HL-60 (cell line): ENCODE measurements at places on chromosomes 2 and 18.

GRCh38 chr2:160139350-160139749, 60.7 kb downstream of the ITGB6 start:
- DNase-seq: no peak

GRCh38 chr18:43777636-43778304, 500.5 kb upstream of the SYT4 start:
- no peak for DNase-seq

- no peak for DNase-seq
These were observed 83.2 kb upstream of the FRZB start for GRCh38 chr2:182949572-182950189.

- no peak for DNase-seq
These were observed 10.1 kb downstream of the RPL31 start for GRCh38 chr2:101012054-101012705.

- peak; percentile 29 for DNase-seq
These were observed 258.5 kb downstream of the TWIST2 start for GRCh38 chr2:239106314-239106908.

- no peak for DNase-seq
These were observed 114.5 kb upstream of the ALPP start for GRCh38 chr2:232264081-232264480.

GRCh38 chr2:170806548-170806947, 10.1 kb upstream of the GAD1 start:
- DNase-seq: no peak

- no peak for DNase-seq
These were observed 359.6 kb downstream of the NRXN1 start for GRCh38 chr2:50672282-50672681.

GRCh38 chr2:2941205-2941604, 436.4 kb downstream of the EIPR1 start:
- no peak for DNase-seq

GRCh38 chr18:75362435-75362834, 65.1 kb downstream of the SMIM21 start:
- no peak for DNase-seq

DNA sequence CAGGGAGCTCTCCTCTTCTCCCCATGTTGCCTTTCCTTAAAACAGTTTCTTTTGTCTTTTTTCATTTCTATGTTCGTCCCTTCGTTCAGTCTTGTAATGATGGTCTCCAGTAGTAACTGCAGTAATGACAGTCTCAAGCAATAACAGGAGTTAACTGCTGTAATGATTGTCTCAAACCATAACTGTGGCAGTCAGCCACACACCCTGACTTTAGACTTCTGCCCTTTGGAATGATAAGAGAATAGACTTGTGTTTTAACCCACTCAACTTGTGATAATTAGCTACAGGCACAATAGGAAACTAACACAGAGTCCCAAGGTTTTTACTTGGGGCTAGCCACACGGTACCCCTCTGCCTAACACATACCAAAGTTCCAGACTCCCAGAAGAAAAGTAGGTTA, 12.1 kb downstream of the TMEM131 start:
- DNase-seq: no peak

- no peak for DNase-seq
These were observed 84.2 kb downstream of the NCKAP5 start for GRCh38 chr2:133484106-133484505.

DNA sequence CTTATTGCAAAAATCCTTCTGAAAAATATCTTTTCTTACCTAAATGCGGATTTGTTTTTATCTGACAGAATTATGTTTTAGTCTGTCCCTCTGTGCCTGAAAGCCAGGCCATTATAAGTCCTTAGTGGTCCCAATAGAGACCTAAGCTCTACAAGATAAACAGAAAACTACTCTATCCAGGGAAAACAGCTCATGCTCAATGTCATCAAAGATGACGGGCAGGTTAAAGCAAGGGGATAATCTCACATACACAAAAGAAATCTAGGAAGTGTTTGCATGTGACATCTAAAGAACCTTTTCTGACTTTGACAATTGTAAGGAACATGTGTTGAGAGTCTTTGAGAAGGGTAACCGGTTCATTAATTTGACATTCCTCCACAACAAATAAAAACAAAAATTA, 741.1 kb upstream of the ID2 start:
- no peak for DNase-seq

GRCh38 chr2:24935145-24935544, 15.1 kb upstream of the ADCY3 start:
- DNase-seq: no peak

DNA sequence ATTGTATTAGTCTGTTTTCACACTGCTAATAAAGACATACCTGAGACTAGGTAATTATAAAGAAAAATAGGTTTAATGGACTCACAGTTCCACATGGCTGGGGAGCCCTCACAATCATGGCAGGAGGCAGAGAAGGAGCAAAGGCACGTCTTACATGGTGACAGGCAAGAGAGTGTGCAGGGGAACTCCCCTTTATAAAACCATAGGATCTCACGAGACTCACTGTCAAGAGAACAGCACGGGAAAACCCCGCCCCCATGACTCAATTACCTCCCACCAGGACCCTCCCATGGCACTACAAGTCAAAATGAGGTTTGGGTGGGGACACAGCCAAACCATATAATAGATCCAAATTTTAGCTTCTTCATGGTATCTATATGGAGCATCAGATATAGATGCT, 69.6 kb upstream of the TMEM87B start:
- no peak for DNase-seq

DNA sequence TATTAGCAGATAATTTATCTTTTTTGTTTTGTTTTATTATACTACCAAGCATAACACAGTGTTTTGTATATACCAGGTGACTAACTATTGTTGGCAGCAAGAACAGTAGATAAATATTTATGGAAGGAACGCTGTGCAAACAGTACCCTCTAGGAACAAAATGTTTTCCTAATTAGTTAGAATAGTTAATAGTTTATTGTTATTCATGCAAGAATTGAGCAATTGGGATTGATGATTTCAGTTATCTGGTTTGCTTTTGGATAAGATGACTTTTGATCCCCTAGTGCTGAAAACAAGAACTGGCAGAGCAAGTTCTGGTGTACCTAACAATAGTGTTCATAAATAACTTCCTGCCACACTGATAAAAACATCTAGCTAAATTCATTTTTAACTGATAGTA, 323.3 kb downstream of the TGIF1 start:
- DNase-seq: no peak

DNA sequence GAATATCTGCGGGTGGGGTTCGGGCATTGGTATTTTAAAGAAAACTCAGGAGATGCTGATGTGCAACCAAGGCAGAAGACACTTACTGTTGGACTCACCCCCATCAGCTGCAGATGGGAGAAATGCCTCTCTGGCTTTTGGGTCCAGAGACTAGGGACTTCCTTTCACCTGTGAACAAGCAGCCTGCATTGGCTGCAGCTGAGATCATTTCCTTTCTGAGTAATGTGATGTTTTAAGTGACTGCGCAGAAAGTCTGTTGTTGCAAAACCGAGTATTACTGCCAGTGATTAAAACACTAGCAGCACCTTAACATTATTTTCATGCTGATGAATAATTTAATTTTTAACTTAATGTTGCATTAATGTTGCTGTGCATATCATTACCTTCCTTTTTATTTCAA, 143.0 kb downstream of the TSN start:
- no peak for DNase-seq

GRCh38 chr2:15170070-15170775, 390.9 kb downstream of the NBAS start:
- no peak for DNase-seq

GRCh38 chr2:100655936-100656534, 93.2 kb downstream of the PDCL3 start:
- no peak for DNase-seq

GRCh38 chr18:2997429-2997828, 15.5 kb downstream of the LPIN2 start:
- no peak for DNase-seq

GRCh38 chr2:33482518-33482917, 6.1 kb downstream of the RASGRP3 start:
- no peak for DNase-seq

DNA sequence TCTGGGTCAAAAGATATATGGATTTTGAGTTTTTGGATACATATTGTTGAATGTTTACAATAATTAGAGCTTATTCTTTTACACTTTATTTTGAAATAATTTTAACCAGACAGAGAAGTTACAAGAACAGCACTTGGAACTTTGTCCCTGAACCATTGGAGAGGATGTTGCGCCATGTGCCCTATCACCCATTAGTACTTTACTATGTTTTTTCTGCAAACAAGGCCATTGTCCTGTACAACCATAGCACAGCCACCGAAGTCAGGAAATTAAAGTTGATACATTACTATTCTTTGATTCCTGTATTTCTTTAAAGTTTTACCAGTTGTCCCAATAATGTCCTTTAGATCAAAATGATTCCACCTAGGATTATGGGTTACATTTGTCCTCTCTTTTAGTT, 188.8 kb downstream of the ACKR3 start:
- no peak for DNase-seq

GRCh38 chr2:31383471-31384153, 30.9 kb downstream of the XDH start:
- DNase-seq: no peak

DNA sequence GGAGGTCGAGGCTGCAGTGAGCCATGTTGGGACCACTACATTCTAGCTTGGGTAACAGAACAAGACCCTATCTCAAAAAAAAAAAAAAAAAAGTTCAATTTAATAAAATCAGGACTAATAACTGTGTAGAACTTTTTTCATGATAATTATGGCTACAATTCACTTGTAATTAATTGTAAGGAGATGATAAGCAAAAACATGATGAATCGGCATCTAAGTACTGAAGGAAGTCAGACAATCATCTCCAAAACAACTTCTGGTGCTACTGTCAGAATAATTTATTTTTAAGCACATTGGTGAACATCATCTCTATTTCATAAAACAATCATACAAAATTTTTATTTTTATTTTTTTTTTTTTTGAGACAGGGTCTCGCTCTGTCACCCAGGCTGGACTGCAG, 9.7 kb upstream of the MTHFD2 start:
- no peak for DNase-seq

DNA sequence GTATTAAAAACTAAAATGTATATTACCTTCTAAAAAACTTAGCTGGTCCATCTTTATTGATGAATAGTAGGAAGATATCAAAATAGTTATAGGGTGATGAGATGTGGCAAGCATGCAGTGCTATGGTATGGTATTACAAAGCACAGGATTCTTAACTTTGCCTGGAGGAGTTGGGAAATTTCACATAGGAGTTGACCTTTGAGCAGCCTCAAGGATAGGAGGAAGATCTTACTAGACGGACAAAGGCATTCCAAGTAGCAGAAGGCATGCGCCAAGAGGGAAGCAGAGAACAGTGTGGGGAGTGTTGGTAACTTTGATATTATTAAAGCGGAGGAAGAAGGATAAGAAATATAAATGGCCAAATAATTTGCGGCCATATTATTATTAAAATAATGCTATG, 60.0 kb downstream of the TTC21B start:
- DNase-seq: no peak

DNA sequence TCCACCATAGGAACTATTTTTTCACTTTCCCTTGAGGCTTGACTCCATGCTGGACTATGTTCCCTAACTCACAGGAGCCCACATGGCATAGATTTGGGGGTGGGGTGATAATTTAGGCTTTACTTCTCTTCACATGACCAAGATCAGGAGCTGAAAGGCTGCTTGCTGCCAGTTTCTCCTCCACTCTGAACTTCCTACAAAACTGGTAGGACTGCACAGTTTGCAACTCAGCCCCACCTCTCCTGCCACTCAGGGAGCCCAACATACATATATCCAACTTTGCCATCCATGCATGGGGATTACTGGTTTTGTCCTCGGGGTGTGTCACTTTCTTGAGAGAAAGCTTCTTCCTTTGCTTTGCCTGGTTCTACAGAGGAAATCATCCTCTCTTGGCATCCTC, 14.2 kb downstream of the INO80D start:
- no peak for DNase-seq

- no peak for DNase-seq
These were observed 306.2 kb upstream of the RAB6C start for GRCh38 chr2:129673234-129673633.

- no peak for DNase-seq
These were observed 84.1 kb upstream of the EPC2 start for GRCh38 chr2:148560496-148560895.

DNA sequence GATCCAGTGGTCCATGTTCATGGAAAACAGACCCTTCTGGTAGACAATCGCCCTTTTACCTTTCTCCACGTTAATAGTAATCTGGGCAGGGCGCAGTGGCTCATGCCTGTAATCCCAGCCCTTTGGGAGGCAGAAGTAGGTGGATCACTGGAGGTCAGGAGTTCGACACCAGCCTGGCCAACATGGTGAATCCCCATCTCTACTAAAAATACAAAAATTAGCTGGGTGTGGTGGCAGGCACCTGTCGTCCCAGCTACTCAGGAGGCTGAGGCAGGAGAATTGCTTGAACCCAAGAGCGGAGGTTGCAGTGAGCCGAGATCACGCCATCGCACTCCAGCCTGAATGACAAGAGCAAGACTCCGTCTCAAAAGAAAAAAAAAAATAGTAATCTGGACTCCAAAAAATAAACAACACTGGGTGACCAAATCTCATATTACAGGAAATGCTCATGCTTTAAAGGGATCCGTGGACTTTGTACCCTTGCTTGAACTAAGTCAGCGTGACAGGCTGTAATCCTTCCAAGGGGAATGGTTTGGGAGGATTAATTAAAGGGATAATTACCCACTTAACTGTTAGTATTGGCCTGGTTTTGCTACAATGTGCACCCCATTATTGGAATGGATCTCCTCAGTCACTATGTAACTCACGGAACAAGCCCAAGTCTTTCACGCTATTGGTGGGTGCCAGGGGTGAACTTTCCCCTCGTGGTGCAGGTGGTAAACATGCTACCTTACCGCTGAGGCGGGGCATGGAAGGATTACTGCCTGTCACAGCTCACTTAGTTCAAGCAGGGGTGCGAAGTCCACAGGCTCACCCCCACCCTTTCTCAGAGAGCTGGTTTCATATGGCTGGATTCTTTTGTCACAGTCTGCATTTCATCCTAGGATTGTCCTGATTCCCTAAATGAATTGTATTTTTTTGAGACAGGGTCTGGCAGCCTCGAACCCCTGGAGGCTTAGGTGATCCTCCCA, 36.7 kb downstream of the PROC start:
- DNase-seq: no peak
